AG20443 (cell line): ENCODE measurements at places on chromosomes 11 and 22.

DNA sequence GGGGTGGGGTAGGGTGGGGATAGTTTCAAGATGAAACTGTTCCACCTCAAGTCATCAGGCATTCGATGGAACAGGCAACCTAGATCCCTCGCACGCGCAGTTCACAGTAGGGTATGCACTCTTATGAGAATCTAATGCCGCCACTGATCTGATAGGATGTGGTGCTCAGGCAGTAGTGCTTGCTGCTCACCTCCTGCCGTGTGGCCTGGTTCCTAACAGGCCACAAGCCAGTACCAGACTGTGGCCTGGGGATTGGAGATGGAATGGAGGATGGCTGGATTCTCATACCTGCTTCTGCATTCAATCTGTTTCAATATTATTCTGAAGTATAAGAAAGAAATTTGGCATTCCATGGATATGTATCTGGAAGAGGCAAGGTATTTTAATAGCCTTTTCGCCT lies 73.1 kb downstream of the RBFOX2 start:
- DNase-seq: no peak

GRCh38 chr11:132093536-132094259 lies 723.3 kb downstream of the NTM start:
- no peak for DNase-seq

DNA sequence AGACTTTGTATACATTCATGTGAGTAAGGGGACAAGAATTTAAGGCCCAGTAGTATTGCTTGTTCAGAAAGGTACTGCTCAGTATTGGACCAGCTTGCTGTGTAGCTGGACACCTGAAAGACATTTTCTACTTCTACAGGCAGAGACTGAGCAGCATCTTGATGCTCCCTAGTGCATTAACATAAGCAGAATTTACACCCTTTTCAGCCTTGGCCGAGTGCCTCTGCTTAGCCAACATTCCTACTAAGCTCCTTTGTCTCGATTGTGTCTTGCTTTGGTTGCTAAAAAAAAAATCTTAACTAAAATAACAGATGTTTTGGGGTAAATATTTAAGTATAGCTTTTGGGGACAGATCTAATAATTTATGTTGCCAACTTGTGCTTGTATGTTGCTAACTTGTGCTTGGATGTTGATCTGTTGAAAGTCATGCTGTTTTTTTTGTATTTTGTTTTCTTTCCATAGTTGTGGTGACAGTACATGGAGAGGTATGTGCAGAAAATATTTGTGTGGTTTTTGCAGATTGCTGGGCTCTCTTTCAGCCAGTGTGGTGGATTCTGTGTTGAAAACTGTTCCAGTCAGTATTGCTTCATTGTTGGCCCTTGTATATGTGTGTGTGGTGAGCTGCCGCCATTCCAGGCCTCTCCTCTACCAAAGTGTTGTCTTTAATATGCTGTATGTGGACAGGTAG lies 3.7 kb downstream of the PTS start:
- peak; percentile 79 for DNase-seq

DNA sequence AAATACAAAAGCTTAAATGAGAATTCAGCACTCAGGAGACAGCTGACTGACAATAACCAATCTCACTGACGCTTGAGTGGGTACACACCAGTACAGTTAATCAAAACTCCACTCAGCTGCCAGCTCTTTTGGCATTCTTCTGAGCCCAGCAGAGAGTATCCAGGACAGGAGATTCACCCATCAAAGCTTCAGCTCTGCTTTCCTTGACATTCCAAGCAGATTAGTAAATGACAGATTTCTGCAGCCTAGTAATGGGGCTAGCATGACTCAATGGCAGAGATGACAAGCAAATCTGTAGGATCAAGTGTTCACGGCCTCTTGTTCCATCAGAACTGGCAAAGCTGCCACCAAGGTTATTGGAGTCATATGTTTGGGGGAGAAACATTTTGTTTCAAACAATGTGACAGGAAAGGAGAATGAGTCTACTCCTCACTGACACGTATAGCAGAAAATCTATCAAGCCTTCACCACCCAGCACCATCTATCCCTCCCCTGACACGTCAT lies 420.0 kb downstream of the DYNC2H1 start:
- peak; percentile 50 for DNase-seq

- DNase-seq: peak; percentile 48
Observed at GRCh38 chr11:11786771-11787170, 55.0 kb upstream of the USP47 start.

DNA sequence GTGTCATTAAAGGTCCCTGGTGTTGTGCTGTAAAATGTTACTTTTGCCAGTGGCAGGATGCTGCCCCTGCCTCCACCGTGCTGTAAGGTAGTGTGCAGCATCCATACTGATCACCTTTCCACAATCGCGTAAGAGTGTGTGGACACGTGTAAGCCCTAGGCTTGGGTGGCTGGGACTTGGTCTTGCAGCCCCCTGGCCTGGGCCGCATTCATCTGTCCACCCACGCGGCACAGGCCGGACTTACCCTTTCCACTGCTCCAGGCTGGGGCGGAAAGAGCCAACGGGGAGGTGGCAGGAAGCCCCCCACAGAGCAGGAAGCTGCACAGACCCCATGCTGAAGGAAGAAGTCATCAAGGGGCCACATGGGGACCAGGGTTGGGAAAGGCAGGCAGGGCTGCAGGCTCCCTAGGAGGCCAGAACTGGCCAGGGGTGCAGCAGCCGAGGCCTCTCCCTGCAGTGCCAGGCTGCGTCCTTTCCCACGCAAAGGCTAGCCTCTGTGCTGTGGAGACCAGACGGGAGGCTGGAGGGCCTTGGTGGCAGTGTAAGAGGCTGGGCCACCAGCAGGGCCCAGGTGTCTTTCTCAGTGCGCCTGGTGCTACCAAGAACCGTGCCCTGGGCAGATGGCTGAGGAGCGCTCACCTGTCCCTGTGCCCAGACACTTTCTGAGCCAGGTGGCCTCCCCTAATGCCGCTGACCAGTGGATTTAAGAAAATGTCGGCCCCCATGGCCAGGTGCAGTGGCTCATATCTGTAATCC lies 11.7 kb upstream of the TMEM191C start:
- DNase-seq: no peak

DNA sequence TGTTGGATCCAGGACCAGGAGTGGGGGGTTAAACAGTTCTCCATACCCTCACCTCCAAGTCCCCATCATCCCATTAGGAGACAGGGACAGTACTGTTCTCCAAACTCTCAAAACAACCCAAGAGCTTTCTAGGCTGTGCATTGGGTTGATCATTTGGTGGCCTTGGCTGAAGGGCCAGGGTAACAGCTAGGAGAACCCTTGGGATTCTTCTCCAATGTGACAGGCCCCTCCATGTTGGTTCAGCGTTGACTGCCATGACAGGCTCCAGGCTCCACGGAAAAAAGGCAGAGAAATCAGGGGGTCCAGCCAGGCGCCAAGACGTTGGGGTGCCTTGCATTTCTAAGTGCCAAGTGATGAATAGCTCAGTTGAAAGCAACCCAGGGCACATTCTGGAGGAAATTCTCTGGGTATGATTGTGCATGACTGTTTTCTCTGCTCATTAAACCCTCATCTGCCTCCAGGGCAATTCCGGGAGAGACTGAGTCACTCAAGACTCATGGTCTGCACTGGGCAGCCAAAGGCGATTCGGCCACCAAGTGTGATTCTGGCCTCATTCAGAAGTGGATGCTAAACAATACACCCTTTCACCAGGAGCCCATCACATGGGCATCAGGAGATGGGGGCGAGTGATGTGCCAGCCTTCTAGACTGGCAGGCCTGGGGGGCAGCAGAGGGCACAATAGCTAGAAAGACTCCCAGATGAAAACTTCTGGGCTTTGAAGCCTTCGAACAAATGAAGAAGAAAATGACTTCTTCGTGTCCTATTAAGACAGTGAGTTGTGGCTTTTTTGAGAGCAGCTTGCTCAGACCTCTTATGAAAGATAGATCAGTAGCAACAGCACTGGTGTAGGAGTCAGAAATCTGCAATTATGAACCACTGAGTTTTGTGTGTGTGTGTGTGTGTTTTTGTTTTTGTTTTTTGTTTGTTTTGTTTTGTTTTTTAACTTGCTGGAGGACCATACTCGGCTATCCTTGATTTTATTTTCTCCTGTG lies 27.7 kb downstream of the CD44 start:
- peak; percentile 89 for DNase-seq
